ENCODE measurements at places on chromosomes 4 and X.

DNA sequence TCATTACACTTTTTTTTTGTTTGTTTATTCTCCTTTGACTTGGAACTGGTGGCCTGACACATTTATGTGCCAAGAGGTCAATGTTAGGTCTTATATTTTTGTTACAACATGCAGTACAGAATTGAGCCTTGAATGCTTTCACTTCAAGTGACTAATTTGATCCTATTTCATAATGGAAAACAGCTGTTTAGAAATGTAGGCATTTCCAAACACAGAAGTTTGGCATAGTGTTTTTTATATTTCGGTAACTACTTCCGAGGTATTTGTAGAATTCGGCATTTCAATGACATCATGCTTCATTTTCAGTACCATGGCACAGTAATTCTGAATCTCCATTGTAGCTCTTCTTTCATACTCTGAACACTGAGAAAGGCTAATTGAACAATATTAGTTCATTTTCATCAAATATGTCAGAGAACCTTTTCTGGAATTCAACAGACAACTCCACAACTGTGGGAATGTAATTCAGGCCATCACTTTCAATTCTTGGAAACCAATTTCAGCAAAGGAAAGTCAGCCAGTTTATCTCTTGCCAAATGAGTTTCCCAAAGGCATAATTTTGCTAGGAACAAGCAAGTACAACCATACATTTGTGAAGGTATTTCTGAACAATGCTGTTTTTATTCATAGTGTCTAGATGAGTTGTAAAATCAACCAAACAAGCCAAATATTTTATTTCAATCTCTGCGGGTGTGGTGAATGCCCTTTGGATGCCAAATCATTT, 11.4 kb downstream of the FAM120C start:
- DNase-seq = no peak

GRCh38 chr4:137422666-137423065, 109.6 kb downstream of the PCDH18 start:
- DNase-seq = no peak

- no peak for DNase-seq
Measured at GRCh38 chr4:118729287-118730286, 44.4 kb downstream of the METTL14 start.

GRCh38 chrX:149151805-149152757, 353.0 kb downstream of the IDS start:
- no peak for DNase-seq

- no peak for DNase-seq
Measured at GRCh38 chr4:137601934-137602333, 69.6 kb upstream of the PCDH18 start.

DNA sequence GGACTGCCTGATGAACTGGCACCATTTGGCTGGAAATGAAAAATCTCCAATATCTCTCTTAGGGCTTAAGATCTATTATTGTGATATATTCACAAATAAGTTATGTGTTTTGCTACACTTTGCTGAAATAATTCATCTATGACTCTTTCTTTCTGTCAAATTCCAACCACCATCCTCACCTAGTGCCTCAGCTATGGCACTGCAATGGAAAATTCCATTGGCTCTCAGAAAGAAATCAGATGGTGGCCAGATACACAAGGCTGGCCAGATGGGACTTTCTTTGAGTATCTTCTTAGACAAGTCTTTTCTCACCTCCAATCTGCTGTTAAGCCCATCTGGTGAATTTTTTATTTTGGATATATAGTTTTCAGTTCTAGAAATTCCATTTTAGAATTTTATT, 28.0 kb downstream of the NAT8L start:
- no peak for DNase-seq

DNA sequence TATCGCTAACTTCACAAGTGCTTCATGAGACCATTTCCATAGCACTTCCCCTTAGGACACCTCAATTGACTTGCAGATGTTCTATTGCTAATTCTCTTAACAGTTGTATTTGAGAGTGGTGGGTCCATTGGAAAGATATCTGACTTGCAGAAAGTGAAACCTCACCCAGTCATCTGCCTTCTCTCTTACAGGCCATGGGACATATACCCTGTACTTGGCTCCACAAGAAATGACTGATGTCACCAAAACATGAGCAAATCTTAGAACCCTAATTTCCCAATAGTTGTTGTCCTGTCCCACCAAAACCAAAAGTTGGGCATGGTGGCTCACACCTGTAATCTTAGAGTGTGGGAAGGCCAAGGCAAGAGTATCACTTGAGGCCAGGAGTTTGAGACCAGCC, 101.9 kb upstream of the MAML3 start:
- no peak for DNase-seq

GRCh38 chr4:107094332-107094731, 58.2 kb upstream of the DKK2 start:
- DNase-seq = no peak

DNA sequence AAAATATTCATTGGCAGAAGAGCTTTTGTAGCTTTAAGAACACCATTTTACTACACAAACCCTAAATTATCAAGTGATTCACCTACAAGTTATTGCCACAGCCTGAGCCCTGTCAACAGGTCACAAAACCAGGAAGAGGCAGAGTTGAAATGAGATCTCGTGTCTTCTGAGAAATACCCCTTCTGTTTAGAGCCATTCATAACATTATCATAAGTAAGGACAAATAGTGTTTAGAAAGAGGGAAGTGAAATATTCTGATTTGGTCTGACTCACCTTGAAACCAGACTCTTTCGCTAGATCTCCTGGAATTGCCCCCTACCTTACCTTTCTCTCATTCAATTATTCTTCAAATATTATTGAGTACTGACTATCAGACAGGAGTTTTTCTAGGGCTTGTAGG, 5.9 kb downstream of the ETDB start:
- no peak for DNase-seq

GRCh38 chrX:149131774-149132173, 373.3 kb downstream of the IDS start:
- no peak for DNase-seq

GRCh38 chr4:102250341-102250740, 94.9 kb downstream of the SLC39A8 start:
- DNase-seq = no peak

DNA sequence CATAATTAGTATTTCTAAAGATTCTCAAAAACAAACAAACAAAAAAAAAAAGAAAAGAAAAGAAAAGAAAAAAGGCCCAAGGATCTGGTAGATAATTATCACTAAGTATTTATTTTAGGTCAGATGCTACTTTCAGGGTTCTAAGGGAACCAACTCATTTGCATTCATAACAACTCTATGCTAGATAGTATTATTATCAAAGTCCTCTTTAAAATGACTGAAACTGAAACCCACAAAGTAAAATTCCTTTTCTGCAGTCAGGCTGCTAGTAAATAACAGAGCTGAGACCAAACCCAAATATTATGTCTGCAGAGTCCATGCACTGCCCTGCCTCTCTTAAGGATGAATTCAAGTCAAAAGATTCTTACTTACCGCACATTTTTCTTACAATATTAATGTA, 38.3 kb upstream of the MAPK10 start:
- no peak for DNase-seq

GRCh38 chr4:86522349-86522748, 71.8 kb upstream of the PTPN13 start:
- DNase-seq = no peak

GRCh38 chr4:72568959-72569718, at the start of gene ADAMTS3:
ADAMTS3 (minus strand) TSS chr4:72569221; CDS start chr4:72568762, 459 bp downstream.
- DNase-seq = peak; percentile 84

DNA sequence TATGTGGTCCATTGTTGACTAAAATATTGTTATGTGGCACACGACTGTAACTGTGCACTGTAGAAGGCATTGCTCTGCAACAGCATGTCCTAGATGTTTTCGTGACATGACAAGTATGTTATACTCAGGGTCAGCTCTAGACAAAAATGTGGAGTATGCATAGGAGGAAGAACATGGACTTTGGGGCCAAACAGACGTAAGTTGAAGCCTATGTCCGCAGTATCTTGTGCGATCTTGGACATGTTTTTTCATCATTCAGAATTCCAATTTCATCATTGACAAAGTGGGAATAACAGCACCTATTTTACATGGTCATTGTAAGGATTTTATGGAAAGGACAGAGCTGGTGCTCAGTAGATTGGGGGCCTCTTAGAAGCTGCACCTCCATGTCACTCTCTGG, 27.7 kb upstream of the PROM1 start:
- no peak for DNase-seq

DNA sequence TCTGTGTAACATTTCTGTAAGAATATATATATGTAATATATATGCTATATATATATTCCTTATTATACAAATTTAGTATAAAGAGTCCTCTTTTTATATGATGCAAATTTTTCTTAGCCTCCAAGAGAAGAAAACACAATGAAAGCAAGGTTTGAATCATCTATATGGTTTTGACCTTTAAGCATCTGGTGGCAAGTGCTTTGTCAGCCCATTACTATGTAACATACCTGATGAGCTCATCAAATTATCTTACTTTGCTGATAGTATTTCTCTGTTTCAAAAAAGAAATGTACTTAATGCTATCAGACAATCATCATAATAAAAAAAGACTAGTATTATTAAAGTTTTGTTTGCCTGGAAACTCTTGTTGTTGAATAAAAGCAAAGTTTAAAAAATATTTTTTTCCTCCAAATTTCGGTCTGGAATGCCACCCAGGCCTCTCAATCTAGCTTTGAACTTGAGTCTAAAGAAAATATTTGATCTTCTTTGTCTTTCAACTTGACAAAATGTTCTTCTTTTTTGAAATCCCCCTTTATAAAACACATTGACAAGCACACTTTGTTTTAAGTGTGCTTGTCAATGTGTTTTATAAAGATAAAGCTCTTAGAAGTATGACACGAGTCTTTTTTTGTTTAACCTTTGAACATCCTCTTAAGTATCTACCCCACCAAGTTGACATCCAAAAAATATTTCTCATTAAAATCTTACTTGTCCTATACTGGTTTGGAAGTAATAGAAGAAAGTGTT, 26.2 kb downstream of the ZNF330 start:
- no peak for DNase-seq

DNA sequence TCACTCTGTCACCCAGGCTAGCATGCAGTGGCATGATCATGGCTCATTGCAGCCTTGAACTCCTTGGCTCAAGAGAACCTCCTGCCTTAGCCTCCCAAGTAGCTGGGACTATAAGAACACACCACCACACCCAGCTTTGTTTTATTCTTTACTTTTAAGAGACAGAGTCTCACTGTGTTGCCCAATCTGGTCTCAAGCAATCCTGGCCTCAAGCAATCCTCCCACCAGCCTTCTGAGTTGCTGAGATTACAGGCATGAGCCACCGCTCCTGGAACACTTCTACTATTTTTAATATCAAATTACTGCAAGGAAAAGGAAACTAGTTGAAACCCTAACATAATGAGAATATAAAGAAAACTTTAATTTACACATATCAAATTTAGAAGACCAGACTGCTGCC, 85.4 kb downstream of the FAM13A start:
- DNase-seq = no peak

DNA sequence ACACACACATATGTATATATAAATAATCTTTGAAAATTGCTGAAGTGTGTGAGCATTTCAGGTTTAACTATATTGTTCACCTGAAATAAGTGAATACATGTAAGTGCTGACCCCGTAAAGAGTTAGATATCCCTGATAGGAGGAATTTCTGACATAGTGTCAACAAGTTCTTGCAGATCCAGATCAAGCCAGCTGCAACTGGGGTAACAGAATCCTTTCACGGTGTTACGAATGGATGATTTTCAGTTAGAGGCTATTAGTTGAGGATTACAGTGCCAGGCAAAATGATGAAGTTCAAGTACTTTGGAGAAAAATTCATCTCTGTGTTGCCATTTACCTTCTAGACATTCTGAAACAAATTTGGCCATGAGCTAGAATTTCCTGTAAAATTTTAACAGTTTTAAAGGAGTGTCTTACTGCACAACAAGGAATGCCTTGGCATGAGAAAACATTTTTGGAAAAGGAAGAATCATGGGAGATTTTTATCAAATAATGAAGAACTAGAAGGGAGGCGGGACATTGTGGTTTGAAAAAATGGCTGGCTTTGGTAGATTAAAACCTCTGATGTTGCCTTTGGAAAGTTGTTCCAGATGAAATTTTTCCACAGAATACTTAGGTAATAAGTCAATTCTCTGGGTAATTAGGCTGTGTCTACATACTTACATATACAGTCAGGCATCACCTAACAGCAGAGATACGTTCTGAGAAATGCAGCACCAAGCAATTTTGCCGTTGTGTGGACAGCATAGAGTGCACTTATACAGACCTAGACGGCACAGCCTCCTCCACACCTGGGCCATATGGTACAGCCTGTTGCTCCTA, 84.4 kb upstream of the FAT1 start:
- no peak for DNase-seq

- DNase-seq = no peak
Measured at GRCh38 chr4:165388756-165389155, 9.9 kb downstream of the CPE start.

DNA sequence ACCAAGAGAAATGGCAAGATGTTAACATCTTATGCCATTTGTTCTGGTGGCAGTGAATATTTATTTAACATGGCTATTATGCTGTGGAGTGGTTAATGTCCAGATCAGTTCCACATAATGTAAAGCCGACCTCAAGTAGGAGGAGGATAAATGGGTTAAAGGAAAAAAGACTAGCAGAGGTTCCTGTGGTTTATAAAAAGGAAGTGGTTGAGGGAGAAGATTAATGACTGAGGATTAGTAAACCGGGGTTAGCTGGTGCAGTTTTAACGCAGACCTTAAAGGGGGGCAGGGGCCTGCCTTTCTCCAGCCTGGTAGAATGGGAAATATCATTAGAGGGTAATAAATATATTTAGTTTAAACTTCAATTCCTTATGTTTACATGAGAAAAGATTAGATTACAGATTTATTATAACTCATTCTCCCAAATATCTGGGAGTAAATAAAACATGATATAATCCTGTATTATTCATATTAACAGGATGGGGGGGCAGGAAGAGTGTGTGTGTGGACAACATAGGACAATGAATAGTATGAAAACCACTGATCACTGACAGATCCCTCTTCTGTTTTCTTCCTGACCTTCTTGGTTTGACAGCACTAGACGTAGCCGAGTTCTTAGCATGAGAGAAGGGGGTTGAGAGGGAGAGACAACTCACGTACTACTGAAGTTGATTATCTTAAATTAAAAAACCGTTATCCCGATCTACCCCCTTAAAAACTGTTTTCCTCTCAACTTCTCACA, 124.1 kb upstream of the LIMCH1 start:
- no peak for DNase-seq

DNA sequence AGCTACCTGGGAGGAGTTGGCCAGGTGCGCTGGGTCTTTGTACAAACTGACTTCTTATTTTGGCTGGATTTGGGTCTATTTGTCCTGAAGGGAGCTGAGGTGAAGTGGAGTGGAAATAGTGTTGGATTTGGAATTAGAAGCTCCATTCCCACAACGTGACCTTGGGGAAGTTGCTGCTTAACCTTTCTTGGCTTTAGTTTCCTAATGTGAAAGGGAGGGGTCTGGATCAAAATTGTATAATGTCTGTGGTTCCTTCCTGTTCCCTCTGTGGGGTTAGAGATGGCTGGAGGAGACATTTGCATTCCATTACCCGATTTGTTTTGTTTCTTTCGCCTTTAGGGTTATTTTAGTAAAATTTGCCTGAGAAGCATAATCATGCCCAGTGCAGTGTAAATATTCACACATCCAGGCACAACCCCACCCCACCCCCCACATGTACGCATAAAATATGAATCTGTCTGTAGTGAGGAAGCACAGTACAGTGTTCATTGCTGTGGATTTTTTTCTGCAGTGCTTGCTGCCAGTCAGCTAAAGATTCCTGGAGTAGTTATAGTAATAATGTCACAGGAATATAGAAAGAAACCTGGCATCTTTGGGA, 21.5 kb downstream of the JADE1 start:
- DNase-seq = no peak

All from ovary (tissue), 10 donors.